Caki2 (cell line): ENCODE measurements at places on chromosomes 3 and 15. TPM values are rescaled to one million over a fixed set of nuclear protein-coding genes. Genes with fewer than 3 reads are reported as not detected.

- no peak for DNase-seq
Observed at GRCh38 chr15:45677797-45678196, 43.0 kb downstream of the SQOR start.

DNA sequence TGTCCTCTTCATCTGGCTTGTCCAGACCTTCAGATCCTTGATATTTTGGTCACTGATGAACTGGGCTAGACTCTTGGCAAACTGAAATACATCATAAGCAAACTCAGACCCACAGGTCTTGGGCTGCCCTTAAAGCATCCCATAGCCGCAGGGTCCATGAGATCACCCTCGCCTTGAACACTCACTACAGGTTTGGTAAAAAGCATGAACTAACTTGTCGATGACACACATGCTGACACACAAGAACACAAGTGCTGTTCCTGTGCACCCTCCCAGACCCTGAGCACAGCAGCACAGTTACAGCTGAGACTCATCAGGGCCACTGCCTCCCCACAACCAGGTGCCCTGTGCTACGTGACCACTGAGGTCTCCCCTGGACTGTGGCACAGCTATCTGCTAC is 21.0 kb downstream of the PFKFB4 start:
- no peak for DNase-seq

- DNase-seq: peak; percentile 75
Observed at GRCh38 chr3:16071206-16071605, 103.3 kb upstream of the GALNT15 start.

The RTP1 gene
- total RNA-seq: not detected in 2 replicates

DNA sequence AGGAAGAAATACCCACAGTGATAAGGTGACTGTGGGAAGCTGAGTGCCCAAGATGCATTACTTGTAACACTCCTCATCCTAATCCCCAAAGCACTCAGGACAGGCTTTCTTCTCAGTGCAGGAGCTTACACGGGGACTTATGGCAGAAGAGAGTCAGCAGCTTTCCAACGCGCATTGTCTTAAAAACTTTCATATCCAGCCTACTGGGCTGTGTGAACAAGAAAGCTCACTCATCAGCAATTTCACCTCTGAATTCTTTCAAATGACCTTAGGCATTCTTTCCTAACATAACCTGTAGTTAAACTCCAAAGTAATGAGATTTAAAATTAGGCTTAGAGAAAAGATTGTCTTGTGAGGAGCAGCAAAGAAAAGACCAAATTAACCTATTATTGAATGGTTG is 132.3 kb downstream of the KCNAB1 start:
- no peak for DNase-seq

DNA sequence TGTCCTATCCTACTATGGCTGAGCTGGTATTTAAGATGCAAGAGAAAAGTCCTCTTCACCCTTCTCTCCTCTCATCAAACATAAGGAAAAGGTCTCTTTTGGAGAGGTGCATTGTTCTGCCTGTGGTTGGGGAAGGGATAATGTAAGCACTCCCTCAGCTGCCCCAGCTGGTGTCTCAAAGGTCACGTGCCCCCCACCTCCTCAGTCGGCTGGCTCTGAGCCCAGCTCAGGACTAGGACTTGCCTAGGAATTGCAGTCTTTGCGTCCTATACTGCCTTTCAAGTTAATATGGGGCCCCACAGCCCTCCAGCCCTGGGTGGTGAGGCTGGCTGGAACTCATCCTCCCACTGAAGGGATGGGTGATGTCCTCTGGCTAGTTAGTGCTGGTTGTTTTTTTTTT is 29.7 kb downstream of the OR4F15 start:
- no peak for DNase-seq

The SLC22A13 gene
- total RNA-seq: not detected in 2 replicates

The CNTN6 gene
- total RNA-seq: 0.12 and 0.34 TPM in 2 replicates

DNA sequence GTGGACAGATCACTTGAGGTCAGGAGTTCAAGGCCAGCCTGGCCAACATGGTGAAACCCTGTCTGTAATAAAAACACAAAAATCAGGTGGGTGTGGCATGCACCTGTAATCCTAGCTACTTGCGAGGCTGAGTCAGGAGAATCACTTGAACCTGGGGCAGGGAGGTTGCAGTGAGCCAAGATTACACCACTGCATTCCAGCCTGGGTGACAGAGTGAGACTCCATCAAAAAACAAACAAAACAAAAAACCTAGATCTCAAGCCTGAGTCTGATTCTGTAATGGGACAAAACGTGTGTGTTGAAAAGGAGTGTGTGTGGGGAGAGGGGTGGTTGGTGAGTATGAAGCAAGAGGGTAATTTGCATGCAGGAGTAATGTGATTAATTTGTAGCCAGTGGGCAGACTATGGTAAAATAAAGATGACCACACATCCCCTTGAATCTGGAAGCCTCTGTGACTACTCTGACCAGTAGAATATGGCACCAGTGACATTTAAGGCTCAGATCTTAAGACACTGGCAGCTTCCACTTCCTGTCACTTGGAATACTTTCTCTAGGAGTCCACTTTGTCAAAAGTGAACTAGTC is 18.4 kb upstream of the OPA1 start:
- no peak for DNase-seq

The SELENOT gene
- 138 and 189 TPM in 2 replicates for total RNA-seq

DNA sequence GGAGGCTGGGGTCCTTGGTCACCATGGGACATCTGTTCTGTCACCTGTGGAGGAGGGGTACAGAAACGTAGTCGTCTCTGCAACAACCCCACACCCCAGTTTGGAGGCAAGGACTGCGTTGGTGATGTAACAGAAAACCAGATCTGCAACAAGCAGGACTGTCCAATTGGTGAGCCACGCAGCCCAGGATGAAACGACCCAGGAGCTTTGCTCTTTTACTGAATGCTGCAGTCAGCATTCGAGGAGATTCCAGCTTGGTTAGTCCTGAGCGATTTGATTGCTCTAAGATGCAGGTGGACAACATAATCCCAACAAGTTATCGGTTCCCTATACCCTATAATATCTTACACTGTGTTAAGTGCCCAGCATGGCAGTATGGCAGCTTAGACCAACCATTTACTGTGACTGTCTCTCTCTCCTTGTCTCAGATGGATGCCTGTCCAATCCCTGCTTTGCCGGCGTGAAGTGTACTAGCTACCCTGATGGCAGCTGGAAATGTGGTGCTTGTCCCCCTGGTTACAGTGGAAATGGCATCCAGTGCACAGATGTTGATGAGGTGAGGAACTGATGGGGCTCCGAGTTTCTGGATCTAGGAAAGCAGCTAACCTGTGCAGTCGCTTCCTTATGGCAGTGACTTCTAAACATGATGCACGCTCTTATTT is 7.8 kb downstream of the THBS1 start:
- no peak for DNase-seq

GRCh38 chr15:89495638-89496145 is 691 bp downstream of the RHCG start:
- DNase-seq: no peak

- DNase-seq: no peak
Observed at GRCh38 chr3:184325715-184326369, 11.4 kb downstream of the EIF4G1 start.

DNA sequence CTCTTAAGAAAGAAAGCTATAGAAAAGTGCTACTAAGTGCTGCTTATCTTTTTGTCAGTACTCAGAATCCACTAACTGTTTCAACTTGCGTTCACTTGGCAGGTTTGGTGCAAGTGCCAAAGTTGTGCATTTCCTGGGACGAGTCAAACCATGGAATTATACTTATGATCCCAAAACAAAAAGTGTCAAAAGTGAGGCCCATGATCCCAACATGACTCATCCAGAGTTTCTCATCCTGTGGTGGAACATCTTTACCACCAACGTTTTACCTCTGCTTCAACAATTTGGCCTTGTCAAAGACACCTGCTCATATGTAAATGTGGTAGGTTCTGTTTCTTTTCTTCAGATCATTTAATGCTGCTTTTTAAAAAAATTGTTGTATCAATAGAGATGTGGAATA is 32.6 kb downstream of the GYG1 start:
- no peak for DNase-seq

The GOLGA6A gene
- 1.0 TPM in 1 of 2 replicates, not detected in the other for total RNA-seq

The MEX3B gene
- 5.5 and 7.4 TPM in 2 replicates for total RNA-seq

- DNase-seq: no peak
Observed at GRCh38 chr3:125694761-125695294, 99.5 kb upstream of the OSBPL11 start.

GRCh38 chr3:187974871-187975271 is 179.1 kb upstream of the LPP start:
- DNase-seq: peak; percentile 32

The NXPE3 gene
- 38.5 and 44.6 TPM in 2 replicates for total RNA-seq

The SNTN gene
- not detected in 2 replicates for total RNA-seq

GRCh38 chr15:96732704-96733103 is 402.2 kb downstream of the NR2F2 start:
- peak; percentile 19 for DNase-seq

- DNase-seq: no peak
Observed at GRCh38 chr15:59394166-59394661, 21.5 kb upstream of the MYO1E start.

DNA sequence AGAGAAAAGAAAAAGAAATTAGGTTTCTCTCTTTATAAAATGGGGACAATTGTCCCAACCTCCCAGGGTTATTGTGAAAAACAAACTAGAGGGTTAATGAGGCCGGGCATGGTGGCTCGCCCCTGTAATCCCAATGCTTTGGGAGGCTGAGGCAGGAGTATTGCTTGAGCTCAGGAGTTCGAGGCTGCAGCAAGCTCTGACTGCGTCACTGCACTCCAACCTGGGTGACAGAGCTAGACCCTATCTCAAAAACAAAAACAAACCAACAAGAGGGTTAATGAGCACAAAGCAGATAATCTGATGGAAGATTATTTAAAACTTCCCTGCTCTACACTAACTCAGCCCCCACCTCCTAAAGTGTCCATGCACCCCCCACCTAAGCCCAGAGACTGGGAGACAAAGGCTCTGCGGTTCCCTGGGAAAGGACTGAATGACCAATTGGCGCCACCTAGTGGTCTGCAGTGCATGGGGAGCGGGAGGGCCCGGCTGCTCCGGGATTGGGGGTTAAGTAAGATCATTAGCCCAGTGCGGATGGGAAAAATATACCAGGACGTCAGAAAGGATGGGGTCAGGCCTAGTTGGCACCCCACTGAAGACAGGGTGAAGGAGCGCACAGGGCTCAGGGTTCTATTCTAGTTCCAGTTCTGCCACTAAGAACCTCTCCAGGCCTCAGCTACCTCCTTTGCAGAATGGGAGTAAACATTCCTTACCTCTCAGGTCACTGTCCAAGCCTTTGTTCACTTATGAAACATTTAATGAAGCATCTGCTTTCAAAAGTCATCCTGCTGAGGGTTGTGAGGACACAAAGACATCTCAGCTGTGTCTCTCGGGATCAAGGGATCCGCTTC is 15.6 kb downstream of the PIF1 start:
- peak; percentile 55 for DNase-seq

DNA sequence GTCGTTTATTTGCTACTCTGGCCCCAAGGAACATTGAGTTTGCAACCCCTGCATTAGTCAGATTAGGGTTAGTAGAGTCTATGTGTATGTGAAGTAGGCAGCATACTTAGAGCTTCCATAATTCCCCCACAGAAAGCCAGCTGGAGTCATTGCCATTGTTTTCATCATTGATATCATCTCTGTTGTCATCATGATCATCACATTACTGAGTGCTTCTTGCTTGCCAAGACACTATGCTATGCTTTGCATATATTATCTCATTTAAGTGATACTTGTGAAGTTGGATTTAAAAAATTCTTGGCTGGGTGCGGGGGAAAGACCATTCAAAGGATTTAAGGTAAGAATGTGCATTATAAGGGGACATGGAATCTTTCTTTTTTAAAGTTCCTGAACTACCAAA is 209.0 kb downstream of the CACNA2D3 start:
- DNase-seq: no peak

The TRMT10C gene
- 21.3 and 31.7 TPM in 2 replicates for total RNA-seq

The FBXW12 gene
- not detected in 2 replicates for total RNA-seq

The ZPLD1 gene
- total RNA-seq: 0.84 TPM in 1 of 2 replicates, not detected in the other

DNA sequence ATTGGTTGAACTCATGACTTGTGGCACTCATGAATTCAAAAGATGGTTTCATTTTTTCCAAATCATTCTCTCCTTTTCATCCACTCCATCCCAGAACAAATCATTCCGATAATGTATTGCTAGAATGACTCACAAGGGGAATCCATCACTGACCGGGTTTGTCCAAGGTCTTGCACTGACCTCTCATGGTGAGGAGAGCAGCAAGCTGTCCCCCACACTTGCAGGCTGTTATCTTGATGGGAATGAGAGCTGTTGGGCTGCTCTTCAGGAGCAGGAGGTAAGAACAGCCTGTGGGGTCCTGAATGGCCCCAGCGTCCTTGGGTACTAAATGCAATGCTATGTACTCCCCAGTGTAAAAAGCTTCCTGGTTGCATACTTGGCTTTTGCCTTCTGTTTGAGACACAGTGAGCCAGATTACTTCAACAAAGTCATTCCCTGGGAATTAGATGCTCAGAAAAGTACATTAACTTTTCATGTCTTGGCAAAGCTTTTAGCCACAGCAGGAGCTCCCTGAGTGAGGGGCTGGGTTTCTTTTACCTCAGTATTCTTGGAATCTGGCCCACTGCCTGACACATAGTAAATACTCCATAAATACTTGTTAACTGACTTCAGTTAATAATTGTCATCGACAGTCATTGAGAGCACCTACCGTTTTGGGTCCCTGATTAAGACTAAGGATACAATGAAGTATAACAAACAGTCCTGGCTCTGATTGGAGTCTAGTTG is 24.1 kb downstream of the CCNL1 start:
- peak; percentile 69 for DNase-seq

The HCLS1 gene
- not detected in 2 replicates for total RNA-seq

GRCh38 chr15:23384371-23384770 is 29.8 kb downstream of the GOLGA8S start:
- DNase-seq: no peak
